Neural progenitor cell (in vitro differentiated cells): ENCODE measurements at places on chromosomes 5 and 9. TPM values are rescaled to one million over a fixed set of nuclear protein-coding genes. Genes with fewer than 3 reads are reported as not detected.

The ANKRA2 gene
- total RNA-seq = 32.7 and 64.3 TPM in 2 replicates

- DNase-seq = peak; percentile 58
- no peaks in the 10 kb centered on the region for H3K4me1 ChIP-seq
- H3K27ac ChIP-seq = no peak overlapping the region
- no peaks in the 10 kb centered on the region for H3K27me3 ChIP-seq
- no peaks in the 10 kb centered on the region for H3K36me3 ChIP-seq
- no peak overlapping the region for H3K4me3 ChIP-seq
These were observed 176.7 kb upstream of the ADAMTSL1 start for GRCh38 chr9:18297056-18297841.

DNA sequence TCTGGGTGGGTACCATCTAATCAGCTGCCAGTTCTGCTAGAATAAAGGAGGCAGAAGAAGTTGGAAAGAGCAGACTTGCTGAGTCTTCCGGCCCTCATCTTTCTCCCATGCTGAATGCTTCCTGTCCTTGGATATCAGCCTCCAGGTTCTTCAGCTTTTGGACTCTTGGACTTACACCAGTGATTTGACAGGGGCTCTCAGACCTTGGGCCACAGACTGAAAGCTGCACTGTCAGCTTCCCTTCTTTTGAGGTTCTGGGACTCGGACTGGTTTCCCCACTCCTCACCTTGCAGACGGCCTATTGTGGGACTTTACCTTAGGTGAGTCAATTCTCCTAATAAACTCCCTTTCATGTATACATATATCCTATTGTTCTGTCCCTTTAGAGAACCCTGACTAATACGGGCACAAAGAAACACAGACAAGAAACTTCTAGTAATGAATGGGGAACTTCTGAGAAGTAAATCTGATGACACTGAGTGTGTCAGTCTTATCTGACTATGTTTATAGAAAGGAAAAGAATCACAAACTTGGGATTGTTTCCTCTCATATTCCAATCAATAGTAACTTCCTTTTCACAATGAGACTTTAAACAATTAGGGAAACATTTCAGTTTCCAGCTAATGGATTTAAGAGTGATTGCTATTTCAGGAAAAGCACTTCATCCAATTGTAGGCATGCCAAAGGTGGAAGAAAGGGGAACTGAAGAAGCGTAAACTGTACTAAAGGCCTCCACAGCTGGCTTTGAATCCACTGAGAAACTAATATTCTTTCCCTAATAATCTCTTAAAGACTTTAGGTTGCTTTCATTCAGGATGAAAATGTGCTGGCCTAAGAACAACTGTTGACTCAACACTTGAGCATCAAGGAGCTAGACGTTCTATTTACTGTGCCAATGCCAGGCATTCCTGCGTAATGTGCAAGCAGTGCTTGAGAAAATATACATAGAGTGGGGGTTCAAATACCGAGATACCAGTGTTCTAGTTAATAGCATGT, 127.9 kb upstream of the PTGER4 start:
- no peaks in the 10 kb centered on the region for H3K36me3 ChIP-seq
- no peaks in the 10 kb centered on the region for H3K27me3 ChIP-seq
- H3K27ac ChIP-seq = no peak overlapping the region
- DNase-seq = no peak
- H3K4me3 ChIP-seq = no peak overlapping the region
- peaks cover 5% of the 10 kb centered on the region for H3K4me1 ChIP-seq

DNA sequence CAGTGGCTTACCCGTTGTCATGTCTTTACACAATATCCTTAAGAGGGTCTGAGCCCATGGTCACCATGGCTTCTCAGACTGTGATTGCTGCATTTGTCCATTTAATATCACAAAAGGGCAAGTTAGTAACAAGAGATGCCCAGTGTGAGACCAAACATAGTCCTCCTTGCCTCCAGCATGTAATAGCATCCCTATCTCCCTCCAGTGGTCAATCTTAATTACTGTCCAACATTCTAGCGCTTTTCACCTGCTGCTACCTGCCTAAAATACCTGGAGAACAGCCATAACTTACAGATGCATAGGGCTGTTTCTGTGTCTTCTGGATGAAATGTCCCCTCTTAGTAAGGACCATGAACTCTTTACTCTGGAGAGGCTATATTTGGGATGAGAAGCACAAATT, 267.2 kb upstream of the DAB2 start:
- no peaks in the 10 kb centered on the region for H3K27me3 ChIP-seq
- DNase-seq = no peak
- H3K36me3 ChIP-seq = no peaks in the 10 kb centered on the region
- no peak overlapping the region for H3K4me3 ChIP-seq
- H3K27ac ChIP-seq = no peak overlapping the region
